GM10248 (cell line): ENCODE measurements at places on chromosomes 12 and 14.

DNA sequence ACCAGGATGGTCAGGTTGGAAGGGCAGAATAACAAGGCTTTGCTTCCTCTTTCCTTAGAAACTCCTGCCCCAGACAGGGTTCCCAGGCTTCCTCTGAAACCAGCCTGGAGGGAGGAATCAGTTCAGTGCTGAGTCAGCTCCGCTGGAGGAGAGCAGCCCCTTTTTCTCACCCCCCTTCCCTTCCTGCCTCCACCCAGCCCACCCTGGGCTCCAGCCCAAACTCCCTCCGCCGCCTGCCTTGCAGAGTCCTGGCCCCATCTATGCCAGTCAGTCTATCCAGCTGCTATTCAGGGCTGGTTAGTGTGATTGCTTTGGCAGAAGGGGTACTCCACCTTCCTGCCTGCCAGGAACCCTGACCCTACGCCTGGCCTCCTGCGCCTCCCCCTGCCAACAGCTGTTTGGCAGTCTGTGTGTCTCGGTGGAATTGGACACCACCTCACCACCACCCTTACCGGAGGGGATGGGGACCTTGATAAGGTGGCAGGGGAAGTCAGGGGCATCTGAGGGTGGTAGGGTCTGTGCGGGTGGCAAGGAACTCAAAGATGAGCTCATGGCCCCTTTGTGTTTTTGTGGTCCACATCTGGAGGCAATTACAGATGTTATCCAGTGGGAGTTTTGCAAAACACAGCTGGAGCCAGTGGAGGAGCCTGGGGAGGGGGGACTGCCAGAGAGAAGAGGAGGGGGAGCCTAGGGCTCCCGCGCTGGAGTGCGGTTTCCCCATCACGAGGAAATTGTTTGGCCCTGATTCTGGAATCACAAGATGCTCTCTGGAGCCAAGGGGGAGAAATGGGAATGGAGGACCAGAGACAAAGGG lies 12.2 kb downstream of the MMP14 start:
- DNase-seq, result no peak

DNA sequence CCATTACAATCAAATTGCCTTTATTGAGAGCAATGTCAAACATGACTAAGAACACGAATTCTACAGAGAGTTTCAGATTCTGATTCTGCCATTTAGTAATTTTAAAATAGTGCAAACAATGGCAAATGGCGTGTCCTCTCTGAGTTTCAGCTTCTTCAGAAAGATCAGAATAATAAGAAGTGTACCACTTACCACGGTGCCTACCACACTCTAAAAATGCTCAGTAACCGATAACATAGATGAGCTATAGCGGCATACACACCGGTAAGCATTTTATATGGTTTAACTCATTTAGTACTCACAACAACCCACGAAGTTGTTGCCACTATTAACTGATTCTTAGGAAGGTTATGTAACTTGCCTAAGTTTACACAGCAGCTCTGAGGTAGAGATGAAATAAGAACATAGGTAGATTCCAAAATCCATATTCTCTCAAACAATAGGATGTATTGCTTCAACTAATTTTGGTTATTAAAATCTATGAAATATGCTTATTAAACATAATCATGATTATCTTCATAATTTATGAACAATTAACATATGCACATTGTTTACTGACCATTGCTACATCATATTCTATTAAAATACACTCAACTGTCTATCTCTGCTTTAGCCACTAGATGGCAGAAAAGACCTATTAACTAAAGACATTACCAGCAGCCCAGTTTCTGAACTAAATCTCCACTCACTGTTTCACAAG lies 38.3 kb downstream of the SLC6A15 start:
- peak; percentile 24 for DNase-seq

DNA sequence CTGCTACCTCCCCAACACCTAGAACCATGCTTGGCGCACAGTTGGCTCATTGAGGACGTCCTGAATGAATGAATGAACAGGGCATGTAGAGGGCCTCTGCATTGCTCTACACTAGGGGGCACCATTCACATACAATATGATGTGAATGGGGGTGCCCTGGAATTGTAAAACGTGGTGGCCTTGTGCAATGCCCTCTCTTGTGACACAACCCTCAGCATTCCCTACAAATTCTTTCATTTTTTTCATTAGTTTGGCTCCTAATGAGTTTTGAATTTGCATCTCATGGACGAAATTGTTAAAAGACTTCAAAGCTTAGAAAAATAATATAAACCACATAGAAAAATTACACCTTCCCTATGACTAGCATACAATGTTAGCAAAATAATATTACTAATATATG lies 2.3 kb upstream of the DIO2 start:
- DNase-seq, result peak; percentile 22

- peak; percentile 29 for DNase-seq
Observed at GRCh38 chr12:96343347-96343954, 56.8 kb downstream of the CDK17 start.
